Hematopoietic multipotent progenitor cell treated with erythropoietin and hydrocortisone succinate and interleukin-3 and kit ligand, for 15 days (in vitro differentiated cells): ENCODE measurements at places on chromosomes 13 and 19.

DNA sequence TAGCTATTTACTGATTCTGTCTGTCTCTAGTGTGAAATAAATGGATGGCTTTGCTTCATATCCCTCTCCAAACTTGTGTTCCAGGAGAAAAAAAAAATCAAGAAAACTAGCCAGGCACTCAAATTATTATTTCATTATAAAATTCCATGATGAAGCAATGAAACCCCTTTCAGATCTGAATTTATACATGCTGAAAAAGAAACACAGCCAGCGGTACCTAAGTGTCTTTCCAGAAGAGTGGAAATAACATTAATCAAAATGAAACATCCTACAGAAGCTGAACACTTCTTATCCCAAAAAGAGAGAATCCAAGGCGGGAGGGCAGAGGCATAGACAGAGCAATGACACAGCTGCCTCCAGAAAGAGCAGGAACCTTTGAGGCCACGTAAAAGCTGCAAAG is 15.9 kb downstream of the ENOX1 start:
- no peak for DNase-seq

- DNase-seq: no peak
Measured at GRCh38 chr13:46313024-46313423, 74.0 kb downstream of the RUBCNL start.

GRCh38 chr13:42373048-42373812 is 101.3 kb downstream of the AKAP11 start:
- no peak for DNase-seq

DNA sequence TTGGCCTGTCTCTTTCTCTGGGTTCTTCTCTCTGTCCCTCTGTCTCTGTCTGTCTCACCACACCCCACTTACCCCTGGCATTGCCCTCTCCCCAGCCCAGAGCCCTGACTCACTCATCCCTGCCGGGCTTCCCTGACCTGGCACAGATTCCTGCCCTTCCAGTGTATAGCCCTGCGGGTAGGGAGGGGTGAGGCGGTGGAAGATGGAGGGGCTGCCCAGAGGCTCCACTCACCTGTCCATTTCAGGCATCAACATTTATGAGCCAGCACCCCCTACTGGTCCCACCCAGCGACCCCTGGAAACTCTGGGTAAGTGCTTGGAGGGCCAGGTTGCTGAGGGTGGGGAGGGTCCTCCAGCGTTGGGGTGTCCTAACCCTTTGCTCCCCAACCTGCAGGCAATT is 1.0 kb downstream of the NCCRP1 start:
- DNase-seq: no peak

GRCh38 chr13:90710164-90710759 is 637.2 kb upstream of the MIR17HG start:
- DNase-seq: no peak

GRCh38 chr13:113207460-113207859 is 1.0 kb downstream of the PCID2 start:
- DNase-seq: no peak

- DNase-seq: no peak
Measured at GRCh38 chr19:30752876-30753275, 380.7 kb downstream of the ZNF536 start.
